ENCODE measurements at places on chromosomes 11 and 22.

DNA sequence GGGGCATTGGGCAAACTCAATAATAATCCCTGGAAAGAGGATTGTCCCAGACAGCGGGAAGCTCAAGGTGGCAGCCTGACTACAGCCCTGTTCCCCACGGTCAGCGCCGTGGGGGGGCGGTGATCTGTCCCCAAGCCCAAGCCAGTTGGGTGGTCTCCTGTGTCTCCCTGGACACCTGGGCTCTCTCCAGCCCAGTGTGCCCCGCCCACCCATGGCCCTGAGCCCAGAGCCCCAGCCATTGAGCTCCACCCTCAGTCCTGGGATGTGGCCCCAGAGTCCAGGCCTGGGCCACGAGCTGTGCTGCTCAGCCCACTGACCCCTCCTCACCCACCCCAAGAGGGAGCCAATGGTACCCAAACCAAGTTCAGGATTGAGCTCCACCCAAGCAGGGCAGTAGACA lies 27.9 kb upstream of the PDE2A start:
- no peak for DNase-seq

GRCh38 chr11:105489446-105489845 lies 120.4 kb upstream of the GRIA4 start:
- no peak for DNase-seq

- no peak for DNase-seq
These were observed 13.7 kb downstream of the PACS1 start for GRCh38 chr11:66083767-66084166.

GRCh38 chr11:11396301-11397035 lies 43.4 kb upstream of the CSNK2A3 start:
- DNase-seq, result no peak

- DNase-seq, result no peak
These were observed 16.1 kb downstream of the BIK start for GRCh38 chr22:43126501-43127165.

DNA sequence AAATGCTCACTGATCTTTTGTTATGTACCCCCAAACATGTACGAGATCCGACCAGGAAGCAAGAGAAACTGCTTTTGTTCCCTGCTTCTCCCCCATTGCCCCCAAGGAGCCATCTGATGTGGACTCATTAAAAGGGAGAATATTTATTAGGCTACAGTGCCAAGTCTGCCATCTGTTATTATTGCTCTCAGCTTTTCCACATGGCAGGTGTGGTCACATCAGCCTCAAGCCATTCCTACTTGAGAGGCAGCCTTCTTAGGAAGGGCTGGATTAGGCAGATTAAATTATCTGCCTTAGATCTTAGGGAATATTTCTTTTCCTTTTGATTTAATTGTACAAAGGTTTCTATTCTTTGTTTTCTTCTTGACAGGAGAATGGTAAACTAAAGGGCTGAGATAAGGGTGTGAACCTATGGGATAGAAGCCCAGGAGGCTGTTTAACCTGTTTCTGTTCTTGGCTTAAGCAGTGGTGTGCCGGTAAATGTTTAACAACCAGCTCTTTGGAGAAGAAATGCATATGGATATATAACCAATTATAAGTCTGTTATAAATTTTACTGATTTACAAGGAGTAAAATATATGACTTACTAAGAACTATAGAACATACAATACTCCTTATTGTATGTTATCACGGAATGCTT lies 88.8 kb downstream of the PDHX start:
- no peak for DNase-seq

- no peak for DNase-seq
These were observed 4.4 kb downstream of the EXPH5 start for GRCh38 chr11:108589136-108589535.

- DNase-seq, result no peak
These were observed 5.9 kb downstream of the SERPIND1 start for GRCh38 chr22:20779818-20780158.

DNA sequence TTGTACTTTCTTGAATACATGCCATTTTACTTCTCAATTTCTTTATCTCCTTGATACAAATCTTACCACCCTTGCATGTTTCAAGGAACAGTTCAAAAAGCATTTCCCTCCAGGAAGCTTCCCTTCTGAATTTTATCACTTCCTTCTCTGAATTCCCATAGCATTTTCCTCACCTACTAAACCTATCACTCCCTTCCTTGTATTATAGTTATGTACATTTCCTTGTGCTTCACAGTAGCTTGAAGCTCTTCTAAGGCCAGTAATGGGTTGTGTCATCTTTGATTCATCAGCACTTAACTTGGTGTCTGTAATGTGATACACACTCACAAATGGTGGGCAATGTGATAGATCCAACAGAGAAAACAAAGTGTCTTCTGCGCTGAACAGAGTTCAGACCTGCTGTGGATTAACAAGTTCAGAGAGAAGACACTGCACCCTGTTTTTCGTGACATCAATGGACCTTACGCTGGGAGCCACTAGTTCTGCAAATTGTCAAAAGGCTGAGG lies 127.5 kb downstream of the CCDC81 start:
- DNase-seq, result no peak

- DNase-seq, result no peak
These were observed 1.8 kb upstream of the ARHGEF17 start for GRCh38 chr11:73306069-73306841.

DNA sequence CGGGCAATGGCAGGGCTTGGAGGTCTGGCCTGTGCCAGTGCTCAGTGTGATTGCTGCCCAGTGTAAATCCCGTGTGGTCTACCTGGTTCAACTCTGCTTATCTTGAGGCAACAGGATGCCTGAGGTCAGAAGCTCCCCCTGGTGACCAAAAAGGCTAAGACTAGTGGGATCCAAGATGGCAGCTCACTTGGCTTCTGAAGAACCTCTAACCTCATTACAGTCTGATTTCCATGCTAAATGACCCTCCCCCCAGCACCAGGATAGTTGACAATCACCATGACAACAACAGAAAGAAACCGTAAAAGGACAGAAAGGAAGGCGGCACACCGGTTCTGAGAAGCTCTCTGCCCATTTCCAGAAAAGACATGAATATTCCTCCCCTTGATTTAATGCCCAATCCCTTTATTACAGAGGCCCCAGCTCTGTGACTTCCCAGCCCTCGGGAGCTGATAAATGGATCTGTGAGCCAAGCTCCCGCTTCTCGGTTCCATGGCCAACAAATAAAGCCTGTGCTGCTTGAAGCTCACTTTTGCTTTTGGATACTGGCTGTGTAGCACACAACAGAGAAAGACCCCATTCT lies 398.4 kb downstream of the CTTN start:
- no peak for DNase-seq

GRCh38 chr11:72657411-72658100 lies 16.7 kb downstream of the PDE2A start:
- no peak for DNase-seq

DNA sequence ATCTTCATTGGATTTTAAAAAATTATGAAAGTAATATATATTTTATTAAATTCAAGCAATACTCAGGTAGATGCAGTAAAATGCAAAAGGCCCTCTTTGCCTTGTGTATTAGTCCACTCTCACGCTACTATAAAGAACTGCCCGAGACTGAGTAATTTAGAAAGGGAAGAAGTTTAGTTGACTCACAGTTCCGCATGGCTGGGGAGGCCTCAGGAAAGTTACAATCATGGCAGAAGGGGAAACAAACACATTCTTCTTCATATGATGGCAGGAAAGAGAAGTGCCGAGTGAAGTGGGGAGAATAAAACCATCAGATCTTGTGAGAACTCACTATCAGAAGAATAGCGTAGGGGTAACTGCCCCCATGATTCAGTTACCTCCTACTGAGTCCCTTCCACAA lies 130.8 kb downstream of the HIPK3 start:
- DNase-seq, result no peak

- DNase-seq, result no peak
These were observed 16.0 kb upstream of the TP53I11 start for GRCh38 chr11:44966694-44967093.

DNA sequence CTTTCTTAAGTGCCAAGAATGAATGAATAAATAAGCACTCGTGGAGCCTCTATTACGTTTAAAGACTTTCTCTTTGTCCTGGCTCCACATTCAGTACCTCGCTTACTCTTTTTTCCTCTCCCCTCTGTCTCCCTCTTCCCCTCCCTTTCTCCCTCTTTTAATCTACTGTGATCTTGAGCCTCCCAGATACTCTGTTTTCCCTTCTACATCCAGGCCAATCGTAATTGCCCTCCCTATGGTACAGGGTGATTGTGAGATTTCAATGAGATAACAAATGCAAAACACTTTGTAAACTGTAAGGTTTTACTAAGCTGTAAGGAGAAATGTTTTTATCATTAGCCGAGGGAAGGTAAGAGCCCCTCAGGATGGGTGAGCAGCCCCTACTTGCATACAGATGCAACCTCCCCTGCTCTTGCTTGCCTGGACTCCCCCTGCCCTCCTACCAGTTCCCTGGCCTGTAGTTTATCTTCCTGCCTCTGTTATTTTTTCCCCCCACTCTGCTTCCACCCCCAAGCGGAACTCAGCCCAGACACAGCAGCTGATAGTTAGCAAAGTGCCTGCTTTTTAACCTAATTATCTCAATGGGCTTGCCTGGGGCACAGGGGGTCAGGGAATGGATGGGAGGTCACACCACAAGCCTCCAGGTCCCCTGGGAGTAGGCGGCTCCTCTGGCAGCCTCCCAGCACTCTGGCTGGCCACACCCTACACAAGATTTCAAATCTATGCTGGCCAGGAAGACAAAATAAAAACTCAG lies 76.9 kb upstream of the CADM1 start:
- DNase-seq, result no peak

- DNase-seq, result no peak
These were observed 2.9 kb downstream of the CSNK1E start for GRCh38 chr22:38314051-38314932.

GRCh38 chr11:70507466-70508230 lies 109.3 kb downstream of the CTTN start:
- DNase-seq, result no peak

GRCh38 chr11:8429483-8429882 lies 164.5 kb downstream of the STK33 start:
- DNase-seq, result no peak

DNA sequence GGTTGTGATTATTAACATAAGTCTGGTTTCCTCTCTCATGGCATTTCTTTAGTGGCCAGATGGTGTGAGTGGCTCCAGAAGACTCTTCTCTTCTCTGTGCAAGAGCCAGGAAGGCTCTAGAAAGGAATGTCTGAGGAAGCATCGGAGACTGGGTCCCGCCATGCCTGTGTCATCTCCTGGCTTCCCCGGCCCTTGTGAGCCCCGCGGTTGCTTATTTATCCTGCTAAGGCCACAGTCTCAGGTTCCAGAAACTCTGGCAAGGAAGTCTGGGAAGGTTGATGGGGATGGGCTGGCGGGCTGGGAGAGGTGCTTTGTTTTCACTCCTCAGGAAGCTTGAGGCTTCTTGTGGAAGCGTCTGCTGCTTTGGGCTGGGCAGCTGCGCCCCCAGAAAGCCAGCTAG lies 18.9 kb downstream of the BCR start:
- DNase-seq, result no peak

DNA sequence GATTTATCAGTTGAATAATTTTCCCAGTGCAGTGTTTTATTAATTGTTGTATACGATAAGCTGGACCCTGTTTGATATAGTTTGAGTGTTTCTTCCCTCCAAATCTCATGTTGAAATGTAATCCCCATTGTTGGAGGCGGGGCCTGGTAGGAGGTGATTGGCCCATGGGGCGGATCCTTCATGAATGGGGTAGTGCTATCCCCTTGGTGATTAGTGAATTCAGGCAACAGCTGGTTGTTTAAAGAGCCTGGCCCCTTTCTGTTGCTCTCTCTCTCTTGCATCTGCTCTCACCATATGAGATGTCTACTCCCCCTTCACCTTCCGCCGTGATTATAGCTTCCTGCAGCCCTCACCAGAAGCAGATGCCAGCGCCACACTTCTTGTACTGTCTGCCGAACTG lies 1.5 kb downstream of the OR5A1 start:
- DNase-seq, result no peak

DNA sequence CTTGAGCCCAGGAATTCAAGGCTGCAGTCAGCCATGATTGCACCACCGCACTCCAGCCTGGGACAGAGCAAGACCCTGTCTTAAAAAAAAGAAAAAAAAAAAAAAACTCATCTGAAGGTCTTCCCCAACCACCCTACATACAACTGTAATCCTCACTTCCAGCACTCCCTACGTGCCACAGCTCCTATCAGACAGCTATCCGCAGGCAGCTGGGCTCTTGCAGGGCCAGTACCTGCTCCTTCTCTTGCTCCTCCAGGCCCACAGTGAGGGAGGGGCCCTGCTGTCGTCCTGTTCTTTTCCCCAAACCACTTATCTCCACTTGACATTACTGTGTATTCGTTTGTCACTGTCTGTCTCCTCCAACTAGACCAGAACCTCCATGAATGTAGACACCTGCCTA lies 156.1 kb upstream of the NECTIN1 start:
- DNase-seq, result peak; percentile 72

DNA sequence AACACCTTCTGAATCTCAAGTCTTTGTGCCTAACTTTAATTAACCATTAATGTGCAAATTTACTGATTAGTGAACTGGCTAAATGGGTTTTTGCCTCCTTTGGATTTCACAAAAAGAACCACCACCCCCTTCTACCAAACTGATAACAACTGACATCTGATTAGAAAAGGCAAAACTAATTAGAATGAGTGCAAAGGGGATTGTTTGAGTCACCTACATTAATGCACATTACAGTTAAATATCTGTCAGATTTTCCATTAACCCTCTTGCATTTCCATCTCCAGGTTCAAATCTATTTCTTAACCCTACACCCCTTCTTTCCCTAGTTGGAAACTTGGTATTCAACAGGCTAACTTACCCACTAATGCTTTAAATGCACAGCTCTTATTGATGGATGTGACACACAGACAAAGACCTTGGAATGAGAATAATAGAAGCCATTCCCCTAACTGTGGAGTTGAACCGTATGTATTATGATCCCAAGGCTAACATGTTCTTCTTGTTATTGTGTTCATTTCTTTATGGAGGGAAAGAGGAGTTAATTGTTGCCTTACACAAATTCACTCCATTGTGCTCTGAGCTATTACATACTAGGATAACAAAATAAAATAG lies 161.5 kb upstream of the MTMR2 start:
- DNase-seq, result no peak

DNA sequence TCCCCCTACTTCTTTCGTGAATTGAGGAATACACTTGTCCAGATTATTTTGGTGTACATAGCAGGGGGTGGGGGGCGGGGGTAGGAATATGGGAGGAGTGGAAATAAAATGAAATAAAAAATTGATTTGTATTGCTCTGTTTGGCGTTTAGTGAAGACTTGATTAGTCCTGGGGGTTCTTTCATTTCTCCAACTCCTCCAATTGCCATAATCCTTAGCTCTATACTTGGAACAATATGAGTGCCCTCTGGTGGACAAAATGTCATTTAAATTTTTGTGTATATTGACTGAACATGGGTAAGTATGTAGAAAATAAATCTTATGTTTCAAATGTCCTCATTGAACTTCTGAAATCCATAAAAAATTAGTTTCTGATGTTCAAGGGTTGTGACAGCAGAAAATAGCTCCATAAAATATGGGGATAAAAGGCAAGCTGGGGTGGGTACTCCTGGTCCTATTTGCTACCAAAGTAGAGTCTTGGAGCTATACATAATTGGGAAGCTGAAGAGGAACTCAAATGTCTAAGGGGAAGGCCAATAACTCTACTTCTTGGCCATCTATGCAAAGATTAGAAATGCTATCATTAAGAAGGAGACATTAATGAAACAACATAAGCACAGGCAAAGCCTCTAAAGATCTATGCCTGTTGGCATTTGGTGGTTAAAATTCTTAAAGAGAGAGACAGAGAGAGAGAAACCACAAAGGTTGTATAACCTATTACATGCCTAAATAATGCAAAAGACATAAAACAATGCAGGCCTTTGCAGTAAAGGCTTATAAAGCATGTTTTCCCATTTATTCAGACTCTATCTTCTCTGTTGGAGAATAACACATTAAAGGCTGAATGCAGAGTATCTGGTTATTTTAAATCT lies 421.6 kb downstream of the METTL15 start:
- DNase-seq, result peak; percentile 2

GRCh38 chr11:79617561-79617960 lies 176.7 kb upstream of the TENM4 start:
- DNase-seq, result no peak

Data from NCI-H2029 (cell line).